ENCODE measurements at places on chromosomes 6 and 20.

DNA sequence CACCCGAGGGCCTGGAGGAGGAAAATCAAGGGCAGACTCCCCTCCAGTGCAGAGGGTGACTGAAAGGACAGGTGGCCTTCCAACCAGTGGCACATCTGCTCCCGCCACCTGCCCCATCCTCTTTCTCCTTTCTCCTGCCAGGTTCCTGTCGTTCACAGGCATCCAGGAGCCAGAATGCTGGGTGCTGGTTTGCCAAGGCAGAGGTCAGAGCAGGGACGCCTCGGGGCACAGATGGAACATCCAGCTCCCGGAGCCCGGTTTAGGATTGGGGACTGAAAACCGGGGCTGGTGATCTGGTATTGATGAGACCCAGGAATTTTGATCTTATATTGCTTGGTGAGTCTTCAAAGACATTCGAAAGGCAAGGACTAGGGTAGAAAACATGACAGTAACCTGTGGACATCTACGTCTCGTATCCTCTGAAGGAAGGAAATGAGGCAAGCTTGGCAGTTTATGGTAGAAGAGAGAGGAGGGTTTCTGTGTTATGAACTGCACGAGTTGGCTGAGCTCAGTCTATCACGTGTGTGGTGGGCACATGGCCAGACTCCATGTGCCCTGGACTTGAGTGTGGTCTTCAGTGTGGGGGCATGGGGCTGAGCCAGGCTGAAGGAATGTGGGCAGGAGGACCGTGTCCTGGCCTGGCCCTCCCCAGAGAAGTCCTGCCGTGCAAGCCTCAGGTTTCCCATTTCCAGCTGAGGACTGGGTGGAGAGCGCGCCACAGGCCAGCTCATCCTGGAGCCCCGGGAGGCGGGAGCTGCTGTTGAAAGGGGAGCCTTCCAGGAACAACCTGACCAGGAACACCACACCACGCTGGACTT is 74.2 kb downstream of the IRF4 start:
- no peak for DNase-seq

DNA sequence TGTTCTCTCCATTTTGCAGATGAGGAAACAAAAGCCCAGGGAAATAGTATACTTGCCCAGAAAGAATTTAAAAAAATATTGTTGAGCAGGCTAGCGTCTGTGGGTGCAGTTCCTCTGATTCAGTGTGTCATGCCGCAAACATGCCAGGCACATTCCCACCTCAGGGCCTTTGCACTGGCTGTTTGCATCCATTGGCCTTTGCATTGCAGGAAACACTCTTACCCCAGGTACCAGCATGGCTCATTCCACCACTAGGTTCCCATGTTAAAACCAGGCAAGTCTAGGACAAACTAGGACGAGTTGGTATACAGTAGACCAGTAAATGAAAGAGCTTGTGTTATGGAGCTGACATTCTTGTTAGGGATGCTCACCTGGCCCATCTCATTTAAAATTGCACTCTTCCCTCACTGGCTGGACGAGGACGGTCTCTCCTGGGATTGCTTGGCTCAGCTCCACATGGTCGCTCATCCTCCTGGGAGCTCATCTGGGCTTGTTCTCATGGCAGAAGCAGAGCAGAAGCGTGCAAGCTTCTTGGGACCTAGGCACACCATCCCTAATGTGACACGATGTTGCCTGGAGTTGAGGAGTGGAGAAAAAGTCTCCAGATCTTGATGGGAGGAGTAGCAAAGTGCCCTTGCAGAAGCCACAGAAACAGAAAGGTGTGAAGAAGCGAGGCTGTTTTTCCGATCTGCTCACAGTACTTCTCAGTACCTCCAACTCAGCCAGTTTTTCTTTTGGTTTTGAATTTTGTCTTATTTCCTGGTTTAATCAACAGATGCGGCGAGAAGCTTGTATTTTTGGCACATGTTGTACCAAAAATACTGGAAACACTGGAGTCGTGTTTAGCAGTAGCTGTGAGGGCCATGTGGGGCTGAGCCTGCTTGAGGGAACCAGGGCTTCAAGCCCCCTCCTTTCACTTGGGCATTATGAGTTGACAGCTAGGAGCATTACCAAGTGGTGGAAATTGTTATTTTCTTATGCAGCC is 13.9 kb downstream of the ZNF831 start:
- no peak for DNase-seq

GRCh38 chr20:63084563-63084927 is 77.8 kb upstream of the BHLHE23 start:
- DNase-seq: no peak

DNA sequence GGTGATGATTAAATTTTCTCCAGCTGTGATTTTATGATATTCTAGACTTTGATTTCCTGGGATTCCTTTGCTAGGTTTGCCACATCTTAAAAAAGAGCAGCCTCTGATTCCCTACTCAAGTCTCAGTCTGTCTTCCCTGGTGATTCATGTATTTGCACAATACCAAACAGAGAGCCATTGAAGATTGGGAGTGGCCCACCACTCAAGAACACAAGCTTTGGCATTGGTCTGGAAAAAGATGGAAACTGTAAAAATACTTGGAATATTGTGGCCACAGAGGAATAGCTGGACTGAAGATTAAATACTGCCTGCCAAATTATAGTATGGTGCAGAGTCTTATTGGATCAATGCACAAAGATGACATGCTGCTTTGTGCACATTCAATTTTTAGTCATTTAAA is 32.9 kb downstream of the PTCHD4 start:
- DNase-seq: no peak

DNA sequence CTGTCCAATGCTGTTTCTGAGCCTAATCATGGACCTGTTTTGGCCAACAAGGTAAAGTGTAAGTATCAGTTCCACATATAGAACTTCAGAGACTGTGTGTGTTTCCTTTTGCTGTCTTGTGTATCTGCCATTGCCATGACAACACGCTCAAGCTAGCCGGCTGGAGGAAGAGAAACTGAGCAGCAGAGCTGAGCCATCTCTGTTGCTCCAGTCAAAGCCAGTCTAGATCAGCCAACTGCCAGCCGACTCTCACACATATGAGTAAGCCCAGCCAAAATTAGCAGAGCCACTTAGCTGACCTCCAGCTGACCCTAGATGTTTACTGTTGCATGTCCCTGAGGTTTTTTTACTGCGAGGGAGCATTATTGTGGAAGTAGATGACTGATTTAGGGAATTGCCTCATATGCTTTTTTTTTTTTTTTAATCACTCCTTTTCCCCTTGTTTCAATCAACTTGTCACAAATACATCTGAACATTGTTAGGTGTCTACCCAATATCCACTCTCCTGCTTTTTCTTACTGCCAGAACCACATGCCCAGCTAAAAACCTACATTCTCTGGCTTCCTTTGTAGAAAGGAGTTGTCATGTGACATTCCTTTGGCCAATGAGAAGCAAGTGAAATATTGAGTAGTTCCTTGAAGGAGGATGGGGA is 304.3 kb upstream of the SUPT3H start:
- DNase-seq: no peak

DNA sequence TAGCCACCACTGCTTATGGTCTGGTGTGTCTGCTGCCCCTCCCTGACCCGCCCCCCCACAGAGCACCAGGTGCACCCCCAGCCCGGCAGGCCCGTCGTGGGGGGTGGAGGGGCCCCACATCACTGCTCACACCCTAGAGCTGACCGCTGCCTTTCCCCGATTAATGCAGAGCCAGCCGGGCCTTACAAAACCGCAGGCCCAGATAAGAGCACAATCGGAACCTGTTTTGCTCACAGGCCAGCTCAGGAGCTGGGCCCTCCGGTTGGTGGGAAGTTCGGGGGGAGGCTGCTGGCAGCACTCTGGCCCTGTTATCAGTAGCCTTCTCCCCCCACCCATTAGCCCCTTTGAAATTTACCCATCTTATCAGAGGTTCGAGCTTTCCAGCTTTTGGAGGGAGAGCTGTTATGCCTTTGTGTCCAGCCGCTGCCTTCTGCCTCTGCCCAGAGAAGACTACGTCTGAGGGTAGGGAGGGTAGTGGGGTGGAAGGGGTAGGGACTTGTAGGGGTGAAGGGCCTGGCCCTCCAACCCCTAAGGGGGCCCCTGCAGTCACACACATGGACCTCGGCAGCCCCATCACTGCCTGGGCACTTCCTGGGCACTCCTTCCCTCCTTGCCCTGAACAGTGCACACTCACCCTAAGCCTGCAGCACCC is 6.9 kb upstream of the SPDEF start:
- no peak for DNase-seq

- no peak for DNase-seq
These were observed 22.2 kb downstream of the KHDC1L start for GRCh38 chr6:73203098-73203497.

DNA sequence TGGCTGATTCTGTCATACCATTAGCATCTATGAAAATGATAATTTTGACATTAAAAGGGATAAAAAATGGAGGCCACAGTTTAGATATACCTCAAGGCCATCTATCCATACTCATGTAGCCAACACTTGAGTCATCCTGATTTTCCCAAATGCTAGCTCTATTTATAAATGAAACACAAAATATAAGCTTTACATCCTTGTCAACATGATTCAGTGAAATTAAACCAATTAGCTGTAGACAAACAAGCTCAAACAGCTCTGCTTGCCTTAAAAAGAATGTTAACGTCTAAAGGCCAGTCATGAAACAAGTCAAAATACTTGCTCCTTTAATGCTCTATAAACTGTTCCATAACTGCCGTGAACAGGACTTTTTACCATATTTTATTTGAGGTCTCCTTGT is 40.3 kb downstream of the ABRACL start:
- DNase-seq: no peak
